ENCODE measurements at places on chromosomes 4 and X.

GRCh38 chrX:104183685-104184084, 17.4 kb downstream of the FAM199X start:
- DNase-seq, result no peak

GRCh38 chr4:171256223-171256622, 557.0 kb upstream of the GALNTL6 start:
- DNase-seq, result no peak

- DNase-seq, result no peak
These were observed 2038.9 kb upstream of the ADGRL3 start for GRCh38 chr4:59161249-59161648.

DNA sequence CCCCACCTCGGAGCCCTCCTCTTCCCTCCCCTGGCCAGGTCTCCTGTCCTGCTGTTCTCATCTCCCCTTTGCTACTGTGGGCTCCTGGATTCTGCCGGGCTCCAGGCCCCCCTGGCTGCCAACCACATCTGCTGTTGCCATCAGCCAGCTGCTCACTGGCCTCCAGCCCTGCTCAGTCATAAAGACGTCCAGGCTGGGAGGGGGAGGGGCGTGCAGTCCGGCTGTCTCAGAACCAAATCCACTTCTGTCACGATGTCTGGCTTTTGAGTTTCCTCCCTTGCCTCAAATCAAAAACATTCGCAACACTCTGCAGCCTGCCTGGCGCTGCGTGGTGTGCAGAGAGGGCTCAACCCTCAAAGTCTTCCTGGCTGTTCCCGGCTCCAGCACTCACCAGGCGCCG, 7.1 kb downstream of the RASL11B start:
- DNase-seq, result no peak

DNA sequence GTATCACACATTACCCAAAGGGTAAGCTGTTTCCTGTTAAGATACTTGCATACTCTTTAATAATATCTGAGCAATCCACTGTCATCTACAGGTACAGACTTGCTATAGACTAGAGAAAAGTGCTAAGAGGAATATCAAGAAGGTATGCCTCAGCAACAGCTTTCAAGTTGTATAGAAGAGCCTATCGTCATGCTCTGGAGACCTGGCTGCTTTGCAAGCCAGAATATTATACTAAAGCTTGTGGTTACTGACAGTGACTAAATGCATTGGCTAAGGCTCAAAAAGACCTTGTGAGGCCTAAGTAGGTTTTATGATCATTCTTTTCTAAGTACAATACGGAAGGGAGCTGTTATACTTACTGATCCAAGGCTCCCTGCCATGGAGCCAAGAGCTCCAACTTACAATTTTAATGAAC, 11.3 kb downstream of the LAMP2 start:
- DNase-seq, result no peak

DNA sequence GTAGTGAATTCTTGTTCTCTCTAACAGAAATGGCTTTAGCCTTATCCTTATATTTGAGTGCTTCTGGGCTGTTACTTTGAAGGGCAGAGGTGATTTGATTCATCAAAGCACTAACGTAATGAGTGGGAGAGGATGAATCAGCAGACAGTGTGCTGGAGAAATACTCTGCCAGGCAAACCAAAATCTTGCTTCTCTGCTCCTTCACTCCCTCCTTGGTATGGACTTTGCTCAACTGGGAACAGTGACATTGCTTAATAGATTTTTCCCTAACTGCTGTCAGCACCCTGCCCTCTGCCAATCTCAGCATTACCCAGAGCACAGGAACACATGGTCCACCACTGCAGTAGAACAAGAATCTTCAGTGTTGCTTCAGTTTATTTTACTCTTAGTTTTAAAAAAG, 56.0 kb downstream of the PDLIM5 start:
- no peak for DNase-seq

- DNase-seq, result no peak
These were observed 60.9 kb downstream of the LEF1 start for GRCh38 chr4:108107729-108108382.

DNA sequence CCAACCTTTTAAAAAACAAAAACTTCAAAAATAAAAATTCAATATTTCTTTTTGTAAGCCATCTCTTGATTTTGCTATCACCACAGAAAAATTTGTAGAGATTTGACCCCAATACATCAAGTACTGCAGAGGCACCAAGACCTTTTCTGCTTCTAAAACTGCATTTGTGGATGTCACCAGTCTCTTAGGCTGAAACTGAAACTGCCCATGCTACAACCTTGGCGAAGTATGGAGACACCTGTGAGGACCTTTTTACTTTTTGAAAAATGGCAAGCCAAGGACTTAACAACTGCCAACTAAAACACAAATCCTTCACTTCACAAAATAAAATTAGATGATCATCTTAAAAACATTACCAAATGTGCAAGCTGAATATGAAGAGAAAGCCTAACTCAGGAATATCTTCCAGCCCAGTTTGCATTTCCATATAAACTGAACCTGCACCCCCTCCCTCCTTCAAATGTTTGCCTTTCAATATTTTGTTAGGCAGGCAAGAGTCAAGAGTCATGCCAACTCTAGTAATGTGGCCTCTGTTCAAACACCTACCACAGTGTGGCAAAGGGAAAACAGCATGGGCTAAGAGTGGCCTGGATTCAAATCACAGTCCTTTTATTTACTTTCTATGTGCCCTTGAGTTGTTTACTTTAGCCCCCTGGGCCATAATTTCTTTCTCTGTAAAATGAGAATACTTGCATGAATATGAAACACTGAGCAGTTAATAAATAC, 389.4 kb downstream of the OPHN1 start:
- no peak for DNase-seq

GRCh38 chrX:43971966-43972961, 926 bp downstream of the NDP start:
- DNase-seq, result no peak

DNA sequence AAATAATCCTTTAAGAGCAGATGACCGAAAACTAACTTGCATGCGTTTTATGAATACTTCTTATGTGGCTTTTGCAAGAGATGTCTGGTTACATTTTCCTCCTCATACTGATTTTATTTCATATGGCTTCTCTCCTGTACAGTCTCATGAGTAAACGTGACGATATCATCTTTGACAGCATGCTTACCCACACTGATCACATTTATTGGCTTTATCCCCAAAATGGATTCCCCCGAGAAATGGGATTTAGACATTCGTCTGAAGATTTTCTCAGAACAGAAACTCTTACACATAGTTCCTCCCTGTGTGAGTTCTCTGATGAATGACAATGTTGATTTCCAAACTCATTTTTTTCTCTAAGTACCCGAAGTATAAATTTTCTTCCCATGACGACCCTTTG, 939.7 kb upstream of the LCORL start:
- DNase-seq, result no peak

GRCh38 chrX:153521034-153521433, 3.6 kb downstream of the ATP2B3 start:
- DNase-seq, result no peak

- no peak for DNase-seq
These were observed 21.3 kb downstream of the FGF2 start for GRCh38 chr4:122847931-122848330.

DNA sequence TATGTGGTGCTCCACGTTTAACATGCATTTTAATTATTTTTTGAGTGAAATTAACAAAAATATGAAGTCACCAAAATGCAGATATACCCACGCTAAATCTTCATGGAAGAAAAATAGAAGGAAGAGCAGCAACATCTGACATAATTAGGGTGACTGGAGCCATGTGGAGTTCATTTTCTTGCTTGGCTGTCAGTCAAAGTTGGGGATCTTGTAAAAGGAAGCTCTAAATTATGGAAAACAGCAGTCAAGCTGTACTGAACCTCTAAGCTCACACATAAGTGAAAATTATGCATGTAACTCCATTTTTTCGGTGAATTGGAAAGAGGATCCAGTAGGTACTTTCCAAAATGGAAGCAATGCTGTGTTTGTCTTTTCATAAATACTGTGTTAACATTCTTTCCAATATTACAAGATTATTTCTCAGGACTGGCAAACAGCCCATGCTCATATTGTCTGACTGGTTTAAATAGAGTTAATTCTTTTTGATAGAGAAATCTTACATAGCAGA, 9.7 kb upstream of the PDGFC start:
- DNase-seq, result no peak

DNA sequence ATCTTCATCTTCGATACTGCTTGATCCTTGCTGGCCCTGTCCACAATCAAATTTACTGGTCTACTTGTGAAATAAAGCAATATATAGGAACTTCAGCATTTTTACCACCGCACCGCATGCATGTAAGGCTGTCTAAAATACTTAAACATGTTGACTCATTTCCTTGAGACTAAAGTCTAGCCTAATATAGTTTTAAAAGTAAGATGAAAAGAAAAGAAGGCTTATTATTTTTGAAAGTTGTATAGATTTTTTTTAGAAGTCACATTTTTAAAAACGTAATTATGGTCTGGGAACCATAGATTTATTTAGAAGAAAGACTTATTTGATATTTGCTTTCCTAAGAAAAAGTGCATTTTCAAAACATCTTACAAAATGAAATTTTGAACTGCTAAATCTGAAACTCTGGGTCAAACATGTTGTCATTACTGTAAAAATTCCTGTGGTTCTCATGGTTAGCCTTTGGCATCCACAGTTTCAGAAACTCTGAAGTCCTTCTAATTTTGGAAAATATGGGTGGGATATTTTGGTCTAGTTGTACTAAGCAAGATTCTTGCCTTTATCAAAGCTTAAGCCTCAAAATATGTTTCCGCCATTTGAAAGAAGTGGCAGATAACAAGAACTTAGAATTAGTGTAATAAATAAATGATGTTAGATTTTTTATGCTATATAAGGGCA, 423.5 kb upstream of the CTSO start:
- DNase-seq, result no peak

DNA sequence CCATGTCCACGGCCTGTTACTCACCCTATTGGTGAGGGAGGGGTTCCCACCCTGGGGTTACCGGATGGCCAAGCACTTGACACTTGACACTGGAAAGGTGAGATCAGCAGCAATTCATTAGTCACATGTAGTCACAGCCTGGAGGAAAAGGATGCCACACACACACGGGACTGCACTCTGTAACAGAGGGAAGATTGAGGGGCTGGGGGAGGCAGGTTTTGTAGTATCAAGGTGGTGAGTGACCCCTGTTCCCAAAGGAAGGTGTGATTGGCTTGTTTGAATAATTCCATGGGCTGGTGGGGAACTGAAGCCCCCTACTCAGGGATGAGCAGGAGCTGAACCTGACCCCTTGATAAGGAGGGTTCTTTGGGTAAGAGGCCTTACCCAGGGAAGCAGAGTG, 96.0 kb upstream of the HELT start:
- no peak for DNase-seq

GRCh38 chr4:172751550-172751949, 417.1 kb upstream of the GALNT7 start:
- DNase-seq, result no peak

GRCh38 chr4:69760455-69760854, at the start of gene SULT1B1:
SULT1B1 (minus strand) TSS chr4:69760620; CDS start chr4:69755217, 5,403 bp downstream.
- no peak for DNase-seq

- DNase-seq, result no peak
These were observed 68.4 kb upstream of the IQCM start for GRCh38 chr4:149884046-149884445.

- no peak for DNase-seq
These were observed 395 bp upstream of the SOWAHB start for GRCh38 chr4:76898385-76898692.

- DNase-seq, result no peak
These were observed 7.4 kb downstream of the PCDH18 start for GRCh38 chr4:137524725-137525369.

GRCh38 chr4:104869831-104870230, 276.8 kb upstream of the TET2 start:
- DNase-seq, result no peak

DNA sequence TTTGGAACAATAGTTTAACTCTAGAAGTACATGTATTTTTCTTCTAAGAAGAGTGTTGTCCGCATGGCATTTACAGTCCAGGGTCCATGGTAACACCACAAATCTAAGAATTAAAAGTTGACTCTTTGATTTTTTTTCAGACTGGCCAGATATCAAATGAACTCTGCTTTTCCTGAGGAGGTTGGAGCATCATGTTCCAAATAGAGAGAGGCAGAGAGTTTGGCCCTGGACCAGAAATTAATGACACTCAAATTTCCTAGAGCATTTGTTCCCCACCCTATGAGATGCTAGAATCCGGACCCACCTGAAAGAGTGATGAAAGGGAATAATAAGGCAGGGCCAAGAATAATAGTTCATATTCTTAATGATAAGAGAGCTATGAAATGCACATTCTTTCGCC, 47.0 kb upstream of the NAP1L5 start:
- DNase-seq, result no peak

DNA sequence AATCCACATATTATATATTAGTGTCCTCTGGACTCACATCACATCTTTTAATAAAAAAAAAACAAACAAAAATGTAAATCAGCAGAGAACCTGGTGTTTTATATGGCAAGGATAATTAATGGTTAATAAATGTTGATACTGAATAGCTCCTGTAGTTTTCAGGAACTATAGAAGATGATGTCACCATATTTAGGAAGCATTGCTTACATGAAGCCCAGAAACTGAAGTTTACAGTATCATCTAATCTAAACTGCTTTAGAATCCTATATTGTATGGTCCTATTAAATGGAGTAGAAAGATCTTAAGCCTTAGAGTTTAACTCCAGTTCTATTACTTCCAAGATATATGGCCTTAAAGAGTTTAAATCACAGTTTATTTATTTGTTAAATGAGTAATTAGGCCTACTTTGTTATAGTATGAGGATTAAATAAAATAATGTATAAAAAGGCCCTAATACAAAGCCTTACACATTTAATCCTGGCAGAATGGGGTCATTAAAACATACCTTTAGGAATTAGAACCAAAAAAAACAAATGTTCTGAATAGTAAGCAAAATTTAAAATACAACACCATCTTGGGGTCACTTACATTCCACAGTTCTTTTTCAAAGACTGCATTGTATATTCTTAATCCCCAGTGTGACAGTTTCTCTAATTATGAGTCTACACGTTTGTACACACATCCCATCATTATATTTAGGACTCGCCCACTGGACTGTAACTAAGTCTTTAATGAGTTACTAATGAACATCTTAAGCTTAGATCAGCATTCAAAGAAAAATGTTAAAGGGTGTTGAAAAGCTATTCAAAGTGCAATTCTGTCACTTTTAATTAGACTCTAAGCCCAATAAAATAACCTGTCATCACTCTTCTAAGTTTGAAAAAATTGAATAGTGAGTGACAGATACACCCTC, 305.9 kb downstream of the ADGRL3 start:
- DNase-seq, result no peak

DNA sequence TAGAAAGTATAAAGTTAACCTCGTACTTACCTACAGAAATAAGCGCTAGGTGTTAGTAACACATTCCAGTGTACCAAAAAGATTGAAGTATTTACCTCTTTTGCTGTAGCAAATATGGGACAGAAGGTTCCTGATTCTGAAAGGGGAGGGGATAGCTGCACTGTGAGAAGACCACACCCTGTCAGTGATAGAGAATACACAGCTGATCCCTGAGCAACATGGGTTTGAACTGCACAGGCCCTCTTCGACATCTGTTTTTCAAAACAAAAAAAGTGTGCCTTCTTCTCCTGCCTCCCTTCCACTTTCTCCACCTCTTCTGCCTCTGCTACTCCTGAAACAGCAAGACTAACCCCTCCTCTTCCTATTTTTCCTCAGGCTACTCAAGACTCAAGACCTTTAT, 201.8 kb upstream of the SLIT2 start:
- DNase-seq, result no peak

GRCh38 chrX:136827026-136827425, 46.3 kb upstream of the ARHGEF6 start:
- DNase-seq, result no peak

GRCh38 chr4:62004881-62005280, 804.8 kb downstream of the ADGRL3 start:
- no peak for DNase-seq

All from stimulated activated CD4-positive, alpha-beta T cell treated with anti-CD3 and anti-CD28 coated beads, Interleukin-15, amount 100 ng/mL, for 1 hour (primary cell).